Stimulated activated CD8-positive, alpha-beta memory T cell treated with anti-CD3 and anti-CD28 coated beads, Interleukin-4, amount 100 ng/mL, for 1 hour (primary cell): ENCODE measurements at places on chromosomes 4 and X.

- no peak for DNase-seq
Observed at GRCh38 chr4:184450045-184450444, 24.3 kb downstream of the IRF2 start.

- DNase-seq, result no peak
Observed at GRCh38 chr4:132593717-132594400, 555.2 kb upstream of the PCDH10 start.

DNA sequence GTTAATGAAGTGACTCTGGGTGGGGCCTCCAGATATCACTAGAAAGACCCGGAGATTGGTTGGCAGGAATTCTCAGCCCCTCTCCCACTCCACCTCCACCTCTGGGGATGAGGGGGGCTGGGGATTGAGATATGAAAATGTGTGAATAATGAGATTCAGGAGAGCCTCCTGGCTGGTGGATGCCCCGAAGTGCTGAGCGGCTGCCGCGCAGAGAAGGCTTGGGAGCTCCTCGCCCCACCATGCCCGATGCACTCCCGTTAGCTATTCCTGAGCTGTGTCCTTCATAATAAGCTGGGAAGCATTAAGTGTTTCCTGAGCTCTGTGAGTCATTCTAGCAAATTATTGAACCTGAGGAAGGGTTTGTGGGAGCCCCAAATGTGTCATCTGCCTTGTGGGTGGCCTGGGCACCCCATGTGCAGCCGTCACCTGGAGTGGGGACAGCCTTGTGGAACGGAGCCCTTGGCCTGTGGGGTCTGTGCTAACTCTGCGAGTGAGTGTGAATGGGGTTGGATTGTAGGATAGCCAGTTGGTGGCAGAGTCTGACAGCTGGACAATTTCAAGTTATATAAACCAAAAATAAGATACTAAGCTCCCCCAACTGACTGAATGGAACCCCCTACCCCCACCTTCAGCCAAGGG is 4.4 kb upstream of the MAEA start:
- DNase-seq, result no peak

GRCh38 chrX:67543818-67544217 is at the start of gene AR:
Gene AR (plus strand): TSS chrX:67544021. CDS start chrX:67545147, 1,126 bp downstream.
- no peak for DNase-seq

GRCh38 chrX:23938690-23939089 is 30.9 kb downstream of the CXorf58 start:
- no peak for DNase-seq

DNA sequence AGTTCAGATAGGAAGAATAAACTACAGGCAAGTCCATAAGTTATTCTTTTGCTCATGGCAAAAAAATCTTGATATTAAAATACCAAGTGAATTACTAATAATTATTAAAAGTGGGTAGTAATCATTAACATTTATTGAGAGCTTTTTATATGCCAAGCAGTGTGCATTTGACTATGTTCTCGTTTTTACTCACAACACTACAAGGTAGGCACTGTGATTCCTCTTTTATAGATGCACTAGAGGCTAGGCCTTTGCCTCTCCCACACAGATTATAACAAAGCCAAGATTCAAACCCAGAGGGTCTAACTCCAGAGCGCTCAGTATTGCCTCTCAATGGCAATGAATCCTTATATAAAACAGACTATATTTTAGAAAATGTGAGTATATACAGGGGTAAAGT is 254.2 kb downstream of the NAF1 start:
- DNase-seq, result no peak

DNA sequence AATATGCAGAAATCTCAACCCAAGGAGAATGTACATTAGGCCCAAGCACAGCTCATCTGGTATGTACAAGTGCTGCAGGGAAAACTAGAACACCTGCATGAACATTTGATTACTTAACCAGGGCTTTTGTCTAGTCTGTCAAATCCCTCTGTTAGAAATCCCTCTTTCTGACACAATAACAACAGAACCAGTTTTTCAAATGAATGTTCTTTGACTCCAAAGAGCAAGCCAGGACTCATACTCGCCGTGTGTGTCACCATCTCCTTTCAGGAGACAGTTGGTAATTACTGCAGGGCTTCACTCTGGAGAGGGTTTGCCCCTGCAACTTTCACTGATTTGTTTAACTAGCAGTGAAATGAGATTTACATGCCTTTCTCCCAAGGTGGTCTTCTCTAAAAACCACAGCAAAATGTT is 143.0 kb upstream of the FAM241A start:
- DNase-seq, result no peak

GRCh38 chr4:153522802-153523094 is 56.6 kb downstream of the TMEM131L start:
- DNase-seq, result no peak

DNA sequence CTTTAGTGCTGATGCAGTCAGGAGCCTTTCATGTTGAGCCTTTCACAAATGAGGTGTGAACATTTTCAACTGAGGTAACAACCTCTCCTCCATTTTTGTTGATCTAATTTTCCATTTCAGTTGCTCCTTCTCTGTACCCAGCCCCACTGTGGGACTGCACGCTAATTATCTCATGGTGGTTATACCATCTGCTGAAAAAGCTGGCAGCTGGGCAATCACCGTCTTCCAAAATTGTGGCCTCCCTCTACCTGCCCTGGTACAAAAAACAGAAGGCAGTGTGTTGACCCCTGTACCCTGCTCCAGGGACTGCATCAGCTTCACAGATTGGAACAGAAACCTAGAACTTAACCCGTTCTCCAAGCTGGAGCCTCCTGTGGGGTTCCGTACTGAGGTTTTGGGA is 72.4 kb upstream of the LONRF3 start:
- no peak for DNase-seq

- no peak for DNase-seq
Observed at GRCh38 chrX:55028040-55028439, 2.7 kb downstream of the ALAS2 start.

GRCh38 chr4:27176881-27177280 is 316.2 kb downstream of the STIM2 start:
- DNase-seq, result no peak

DNA sequence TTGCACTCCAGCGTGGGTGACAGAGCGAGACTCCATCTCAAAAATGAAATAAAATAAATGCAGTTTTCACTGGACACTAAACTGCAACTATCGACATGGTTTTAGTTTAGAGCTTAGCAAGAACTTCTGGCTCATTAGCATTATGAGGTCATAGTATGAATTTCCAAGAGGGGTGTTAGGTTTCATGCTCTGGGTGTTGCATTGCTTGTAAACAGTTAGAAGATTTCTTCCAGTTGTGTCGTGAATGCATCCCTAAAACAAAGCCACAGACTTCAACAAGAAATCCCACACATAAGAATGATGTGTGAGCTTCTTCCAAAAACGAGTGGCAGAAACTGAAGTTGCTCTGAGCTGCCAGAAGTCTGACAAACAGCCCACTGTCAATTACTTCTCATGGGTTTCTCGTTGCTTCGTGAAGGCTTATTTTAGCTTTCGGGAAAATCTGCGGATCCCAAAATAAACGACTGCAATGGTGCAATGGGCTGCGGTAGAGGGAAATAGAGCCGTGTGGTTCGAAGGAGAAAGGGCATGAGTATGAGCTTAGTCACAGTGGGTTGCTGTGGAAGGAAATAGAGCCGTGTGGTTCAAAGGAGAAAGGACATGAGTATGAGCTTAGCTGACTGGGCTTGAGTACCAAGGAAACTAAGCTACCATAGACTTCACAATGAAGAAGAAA is 354.9 kb downstream of the DHRSX start:
- no peak for DNase-seq
